NCI-H1694 treated with DMSO at 0.1 percent for 48 hours (cell line): ENCODE measurements at places on chromosomes 2 and 18.
A peak's percentile ranks its signal among the peaks of the same experiment; 100 is the strongest.

GRCh38 chr2:239724194-239724849 lies 300.8 kb downstream of the NDUFA10 start:
- no peak for DNase-seq

DNA sequence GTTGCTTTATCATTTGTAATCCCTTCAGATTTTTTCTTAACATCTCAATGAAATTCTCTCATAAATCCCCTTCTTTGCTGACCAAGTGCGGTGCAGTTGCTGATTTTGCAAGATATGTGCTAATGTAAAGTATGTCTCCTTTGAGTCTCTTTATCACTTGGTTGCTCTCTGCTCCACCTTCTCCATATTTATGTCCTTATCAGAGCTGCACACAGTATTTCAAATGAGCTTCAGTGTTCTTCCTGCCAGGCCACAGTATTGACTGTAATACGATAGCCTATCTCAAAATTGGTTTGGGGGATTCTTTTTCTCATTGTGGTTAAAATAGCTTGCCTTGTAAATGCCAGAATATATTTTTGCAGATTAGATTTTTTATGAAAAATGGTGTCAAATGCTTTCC lies 32.2 kb downstream of the MAIP1 start:
- DNase-seq: peak; percentile 12

GRCh38 chr18:6031002-6031401 lies 135.7 kb upstream of the TMEM200C start:
- no peak for DNase-seq

GRCh38 chr2:181853696-181854095 lies 37.8 kb upstream of the ITPRID2 start:
- DNase-seq: no peak

- no peak for DNase-seq
Observed at GRCh38 chr2:9668687-9669345, 38.0 kb upstream of the YWHAQ start.

DNA sequence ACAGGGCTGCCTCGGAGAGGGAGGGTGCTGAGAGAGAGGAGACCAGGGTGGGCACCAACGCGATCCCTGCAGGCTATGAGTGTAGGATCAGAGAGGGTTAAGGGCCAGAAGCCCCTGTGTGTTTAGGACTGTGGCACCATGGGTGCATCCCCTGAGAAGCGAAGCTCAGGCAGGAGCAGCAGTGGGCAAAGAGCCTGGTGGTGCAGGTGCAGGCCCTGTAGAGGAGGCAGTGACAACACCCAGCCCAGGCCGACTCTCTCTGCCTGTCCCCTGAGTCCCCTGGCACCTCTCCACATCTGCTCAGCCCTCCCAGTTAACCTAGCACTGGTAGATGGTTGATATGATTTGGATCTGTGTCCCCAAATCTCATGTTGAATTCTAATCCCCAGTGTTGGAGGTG lies 139.8 kb downstream of the RNF152 start:
- peak; percentile 53 for DNase-seq

DNA sequence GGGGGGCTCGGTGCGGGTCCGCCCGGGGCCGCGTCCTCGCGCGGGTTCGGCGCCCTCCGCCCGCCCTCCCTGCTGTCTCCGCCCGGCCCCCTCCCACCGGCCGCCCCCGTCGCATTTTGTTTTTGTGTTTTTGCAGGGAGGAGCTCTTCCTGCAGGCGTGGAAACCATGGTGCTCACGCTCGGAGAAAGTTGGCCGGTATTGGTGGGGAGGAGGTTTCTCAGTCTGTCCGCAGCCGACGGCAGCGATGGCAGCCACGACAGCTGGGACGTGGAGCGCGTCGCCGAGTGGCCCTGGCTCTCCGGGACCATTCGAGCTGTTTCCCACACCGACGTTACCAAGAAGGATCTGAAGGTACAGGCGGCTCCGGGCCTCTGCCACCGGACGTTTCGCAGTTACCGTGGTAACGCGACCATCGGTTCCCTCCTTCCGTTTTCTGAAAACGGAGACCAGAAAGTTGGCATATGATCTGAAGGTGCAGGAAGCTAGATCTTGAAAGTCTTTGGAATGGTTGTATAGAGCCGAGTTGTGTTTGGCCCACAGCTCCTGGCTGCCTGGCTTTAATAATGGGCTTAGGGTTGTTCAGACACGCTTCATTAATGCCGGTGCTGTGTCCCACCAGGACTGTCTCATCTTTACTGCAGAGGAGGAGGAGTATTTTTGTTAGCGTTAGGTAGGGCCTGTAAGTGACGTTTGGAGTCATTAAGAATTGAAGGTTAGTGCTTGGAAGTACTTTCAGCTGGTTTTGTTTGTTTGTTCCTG lies 891 bp downstream of the KDM3A start:
- no peak for DNase-seq

DNA sequence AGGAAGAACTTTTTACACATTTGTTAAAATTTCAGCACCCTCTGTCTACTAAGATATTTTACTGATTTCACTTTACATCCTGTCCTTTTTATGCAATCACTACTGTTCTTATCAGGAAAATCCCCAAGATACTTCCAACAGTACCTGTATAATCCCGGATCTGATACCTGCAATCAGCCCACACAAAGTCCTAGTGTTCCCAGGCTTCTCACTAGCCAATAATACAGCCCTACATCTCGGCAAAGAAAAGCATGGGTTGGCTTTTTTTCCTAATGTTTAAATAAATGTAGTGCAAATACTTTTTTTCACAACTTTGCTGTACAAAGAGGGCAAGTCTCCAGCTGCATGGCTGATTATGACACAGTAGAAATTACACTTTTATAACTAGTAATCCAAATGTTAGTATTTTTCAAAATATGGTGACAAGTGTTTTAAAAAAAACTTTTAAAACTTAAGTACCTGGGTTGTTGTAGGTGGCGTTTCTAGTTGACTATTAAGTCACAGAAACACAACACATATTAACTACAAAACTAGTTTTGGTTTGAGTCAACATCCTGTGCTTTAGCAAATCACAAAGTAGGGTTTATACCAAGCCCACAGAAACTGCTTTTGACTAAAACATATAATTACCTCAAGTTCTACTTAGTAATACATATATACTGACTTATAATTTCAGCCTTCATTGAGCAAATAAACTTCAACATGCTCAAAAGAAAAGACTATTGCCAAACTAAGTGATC lies 19.5 kb downstream of the CNOT11 start:
- no peak for DNase-seq

DNA sequence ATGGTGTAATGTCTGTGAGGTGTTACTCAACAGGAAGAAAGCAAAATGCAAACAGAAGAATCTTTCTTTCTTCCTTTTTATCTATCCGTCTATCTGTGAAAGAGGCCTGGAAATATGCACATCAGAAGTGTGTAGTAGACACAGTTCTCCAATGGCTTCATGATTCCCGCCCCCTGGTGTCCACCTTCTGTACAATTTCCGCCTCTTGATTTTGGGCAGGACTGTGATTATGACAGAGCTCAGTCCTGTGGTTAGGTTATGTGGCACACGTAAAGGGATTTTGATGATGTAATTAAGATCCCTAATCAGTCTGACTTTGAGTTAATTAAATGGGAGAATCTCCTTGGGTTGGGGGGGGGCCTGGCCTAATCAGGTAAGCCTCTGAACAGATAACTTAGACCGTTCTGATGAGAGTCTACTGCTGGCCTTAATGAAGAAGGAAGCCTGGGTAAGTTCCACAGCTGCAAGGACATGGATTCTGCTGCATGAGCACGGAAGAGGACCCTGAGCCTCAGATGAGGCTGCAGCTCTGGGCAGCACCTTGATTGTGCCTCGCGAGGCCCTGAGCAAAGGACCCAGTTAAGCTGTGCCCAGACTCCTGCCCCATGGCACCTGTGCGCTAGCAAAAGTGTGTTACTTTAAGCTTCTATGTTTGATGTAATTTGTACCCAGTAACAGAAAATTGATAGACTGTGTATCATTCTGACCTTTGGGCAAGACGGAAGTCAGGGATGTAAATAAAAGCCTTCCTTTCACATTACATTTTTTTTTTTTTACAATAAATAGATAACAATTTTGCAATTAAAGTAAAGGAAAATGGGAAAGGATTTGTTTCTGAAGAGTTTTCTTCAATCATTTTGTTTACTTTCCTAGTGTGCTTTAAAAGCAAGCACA lies 11.3 kb upstream of the KCNF1 start:
- peak; percentile 59 for DNase-seq

GRCh38 chr2:14827226-14828023 lies 194.9 kb downstream of the LRATD1 start:
- DNase-seq: no peak

DNA sequence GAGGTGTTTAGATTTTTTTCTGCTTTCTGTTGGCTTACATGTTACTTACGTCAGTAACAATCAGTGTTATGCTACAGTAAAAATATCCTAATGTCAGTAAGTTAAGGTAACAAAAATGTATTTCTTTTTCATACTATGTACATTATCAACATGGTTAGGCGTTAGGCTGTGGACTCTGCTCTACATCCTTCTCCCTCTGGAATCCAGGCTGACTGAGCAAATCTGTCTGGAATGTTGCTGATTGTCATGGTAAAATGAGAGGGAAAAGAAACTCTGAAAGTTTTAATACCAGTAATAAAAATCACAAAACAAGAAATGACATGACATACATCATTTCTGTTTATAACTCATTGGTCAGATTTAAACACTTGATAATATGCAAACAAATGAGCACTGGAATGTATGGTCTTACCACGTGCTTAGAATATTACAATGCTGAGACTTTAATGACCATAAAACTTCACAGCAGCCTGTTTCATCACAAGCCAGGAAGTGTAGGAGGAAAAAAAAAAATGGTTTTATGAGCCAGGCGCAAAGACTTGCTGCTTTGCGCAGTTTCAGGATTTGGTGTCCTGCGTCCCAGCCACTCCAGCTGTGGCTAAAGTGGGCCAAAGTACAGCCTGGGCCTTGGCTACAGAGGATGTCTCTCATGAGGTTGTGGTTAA lies 252.4 kb downstream of the FSIP2 start:
- no peak for DNase-seq

- peak; percentile 89 for DNase-seq
Observed at GRCh38 chr2:61763605-61764034, 90.2 kb downstream of the FAM161A start.

DNA sequence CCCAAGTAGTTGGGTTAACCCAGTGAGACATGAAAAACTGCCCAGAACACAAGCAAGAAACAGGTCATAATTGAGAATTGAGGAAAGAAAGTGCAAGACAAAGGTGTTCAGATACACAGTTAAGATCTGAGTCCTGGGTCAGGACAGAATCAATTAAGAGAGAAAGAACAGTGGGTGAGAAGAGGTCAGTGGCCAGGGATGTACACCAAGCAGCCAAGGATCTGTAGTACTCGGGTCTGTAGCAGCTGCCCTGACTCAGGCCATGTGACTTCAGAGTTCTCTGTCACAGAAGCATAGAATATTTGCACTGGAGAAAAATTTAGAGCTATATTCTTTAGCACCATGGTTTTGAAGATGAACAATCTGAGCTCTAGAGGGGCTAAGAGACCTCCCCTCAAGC lies 141.6 kb downstream of the SLC8A1 start:
- no peak for DNase-seq

GRCh38 chr18:74266161-74266560 lies 25.6 kb downstream of the CYB5A start:
- no peak for DNase-seq

GRCh38 chr18:71673954-71674353 lies 870.2 kb downstream of the CBLN2 start:
- DNase-seq: no peak

- no peak for DNase-seq
Observed at GRCh38 chr2:44825702-44826101, 115.8 kb upstream of the SIX3 start.

DNA sequence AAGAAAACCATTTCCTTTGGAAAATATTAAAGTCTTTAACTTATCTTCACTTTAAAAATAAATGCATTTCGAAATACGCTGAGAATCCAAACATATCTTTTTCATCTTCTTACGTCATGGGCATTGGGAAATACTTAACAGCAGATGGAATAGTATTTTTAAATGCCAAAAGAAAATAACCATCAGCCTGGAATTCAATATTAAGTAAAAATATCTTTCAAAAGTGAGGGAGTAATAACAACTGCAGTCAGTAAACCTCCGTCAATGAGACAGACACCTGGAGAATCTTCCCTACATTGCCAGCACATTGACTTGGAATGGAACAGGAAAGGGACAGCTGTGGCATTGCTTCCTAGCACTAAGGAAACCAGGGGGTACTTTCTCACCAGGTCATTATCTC lies 290.4 kb upstream of the TNP1 start:
- no peak for DNase-seq

DNA sequence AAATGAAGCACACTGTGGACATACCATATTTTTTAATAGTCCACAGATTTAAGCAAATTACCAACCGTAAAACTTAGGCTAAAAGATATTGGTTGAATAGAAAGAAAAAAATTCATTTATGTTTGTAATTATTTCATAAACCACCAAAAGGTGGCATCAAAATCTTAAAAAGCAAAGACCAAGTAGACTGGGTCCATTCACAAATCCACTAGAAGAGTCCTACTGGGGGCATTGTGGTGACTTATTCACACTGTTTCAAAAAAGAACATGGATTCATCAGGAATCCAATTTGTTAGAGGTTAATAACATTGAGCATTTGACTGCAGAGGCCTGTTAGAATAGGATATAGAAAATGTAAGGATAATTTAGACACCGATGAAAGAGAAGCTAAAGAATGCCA lies 194.9 kb upstream of the KYNU start:
- DNase-seq: no peak

DNA sequence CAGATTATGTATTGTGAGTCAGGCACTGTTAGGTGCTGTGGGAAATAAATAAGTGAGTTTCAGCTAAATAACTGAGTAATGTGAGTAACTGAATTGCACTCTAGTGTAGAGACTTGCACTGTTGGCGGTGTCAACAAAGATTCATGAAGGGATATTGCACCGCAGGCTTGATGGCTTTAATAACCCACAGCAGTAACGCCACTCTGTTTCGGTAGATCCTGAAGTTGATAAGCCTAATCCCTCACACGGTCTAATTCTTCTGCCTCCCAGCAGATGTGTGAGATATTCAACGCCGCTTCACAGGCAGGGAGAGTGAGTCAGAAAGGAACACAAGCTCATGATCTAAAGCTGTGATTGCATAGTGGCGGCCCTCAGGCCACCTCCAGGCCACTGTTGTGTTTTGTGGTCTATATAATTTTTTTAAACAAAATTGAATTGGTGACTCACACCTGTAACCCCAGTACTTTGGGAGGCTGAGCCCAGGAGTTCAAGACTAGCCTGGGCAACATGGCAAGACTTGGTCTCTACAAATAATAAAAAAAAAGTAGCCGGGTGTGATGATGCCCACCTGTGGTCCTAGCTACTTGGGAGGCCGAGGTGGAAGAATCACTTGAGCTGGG lies 94.3 kb downstream of the LIPG start:
- DNase-seq: no peak

- no peak for DNase-seq
Observed at GRCh38 chr2:72956936-72957335, 39.6 kb downstream of the EMX1 start.

DNA sequence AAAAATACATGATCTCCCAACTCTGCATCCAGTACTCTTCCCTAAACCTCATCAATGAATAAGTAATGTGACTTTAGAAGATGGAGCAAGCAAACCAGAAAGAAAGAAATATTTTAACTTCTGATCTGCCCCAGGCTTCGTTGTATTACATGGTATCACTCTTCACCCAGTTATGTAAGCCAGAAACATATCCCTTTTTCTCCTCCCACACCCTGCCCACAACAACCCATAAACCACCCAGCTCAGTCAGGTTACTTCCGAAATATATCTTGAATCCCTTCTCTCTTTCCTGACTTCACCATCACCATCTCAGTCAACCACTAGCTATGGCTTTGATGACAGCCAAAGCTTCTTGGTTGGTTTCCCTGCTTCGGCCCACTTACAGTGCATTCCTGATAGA lies 295.8 kb upstream of the PARD3B start:
- no peak for DNase-seq

- DNase-seq: no peak
Observed at GRCh38 chr2:70534183-70534836, 19.3 kb downstream of the TGFA start.

- no peak for DNase-seq
Observed at GRCh38 chr2:68721482-68722101, 13.0 kb upstream of the ARHGAP25 start.
